ENCODE measurements at places on chromosomes 3 and 15. TPM values are rescaled to one million over a fixed set of nuclear protein-coding genes. Genes with fewer than 3 reads are reported as not detected.

DNA sequence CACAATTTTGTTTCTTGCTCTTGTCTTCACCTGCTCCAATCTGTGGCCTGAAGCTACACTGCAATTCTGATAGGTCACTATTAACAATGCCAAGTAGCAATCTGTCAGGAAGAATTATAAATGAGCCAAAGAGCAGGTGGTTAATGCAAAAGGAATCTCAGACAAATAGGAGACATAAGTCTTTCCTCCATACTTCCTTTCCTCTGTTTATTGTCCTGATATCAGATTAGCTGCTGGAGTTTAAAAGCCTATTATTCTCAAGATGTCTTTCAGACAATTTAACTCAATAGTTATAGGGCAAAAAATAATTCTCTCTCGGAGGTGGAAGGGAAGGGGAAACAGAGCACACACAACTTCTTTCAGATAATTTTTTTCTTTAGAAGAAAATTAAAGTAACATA, 491.6 kb downstream of the MFSD1 start:
- DNase-seq = peak; percentile 5

Gene B3GALNT1
- 29.2 TPM for total RNA-seq

DNA sequence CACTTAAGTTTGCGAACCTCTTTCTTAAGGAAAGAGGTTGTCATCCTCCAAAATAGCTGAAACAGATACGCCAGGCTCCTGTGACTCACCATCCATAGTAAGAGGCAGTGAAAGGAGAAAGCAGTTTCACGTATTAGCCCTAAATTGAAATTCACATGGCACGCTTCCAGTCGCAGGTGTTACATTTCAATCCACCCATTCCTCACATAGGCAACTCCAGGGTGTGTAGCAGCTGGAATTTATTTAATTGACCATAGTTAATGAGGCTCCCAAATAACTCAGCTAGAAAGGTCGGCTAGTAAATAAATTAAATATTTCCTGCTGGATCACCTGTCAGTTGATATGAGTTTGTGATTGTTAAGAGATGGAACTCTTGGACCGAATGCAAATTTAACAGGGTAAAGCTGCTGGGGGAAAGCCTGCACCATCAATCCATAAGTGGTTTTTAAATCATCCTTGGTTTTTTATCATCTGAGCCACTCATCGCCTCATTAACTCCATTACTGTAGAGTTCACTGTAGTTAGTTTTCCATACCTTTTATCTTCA, 19.6 kb downstream of the NSUN3 start:
- DNase-seq = peak; percentile 58

Gene PPP1R14D
- total RNA-seq = not detected

GRCh38 chr15:96589864-96590263, 259.4 kb downstream of the NR2F2 start:
- DNase-seq = no peak

GRCh38 chr3:182327196-182327681, 466.1 kb upstream of the ATP11B start:
- DNase-seq = no peak

Gene VEPH1
- total RNA-seq = 23.2 TPM

DNA sequence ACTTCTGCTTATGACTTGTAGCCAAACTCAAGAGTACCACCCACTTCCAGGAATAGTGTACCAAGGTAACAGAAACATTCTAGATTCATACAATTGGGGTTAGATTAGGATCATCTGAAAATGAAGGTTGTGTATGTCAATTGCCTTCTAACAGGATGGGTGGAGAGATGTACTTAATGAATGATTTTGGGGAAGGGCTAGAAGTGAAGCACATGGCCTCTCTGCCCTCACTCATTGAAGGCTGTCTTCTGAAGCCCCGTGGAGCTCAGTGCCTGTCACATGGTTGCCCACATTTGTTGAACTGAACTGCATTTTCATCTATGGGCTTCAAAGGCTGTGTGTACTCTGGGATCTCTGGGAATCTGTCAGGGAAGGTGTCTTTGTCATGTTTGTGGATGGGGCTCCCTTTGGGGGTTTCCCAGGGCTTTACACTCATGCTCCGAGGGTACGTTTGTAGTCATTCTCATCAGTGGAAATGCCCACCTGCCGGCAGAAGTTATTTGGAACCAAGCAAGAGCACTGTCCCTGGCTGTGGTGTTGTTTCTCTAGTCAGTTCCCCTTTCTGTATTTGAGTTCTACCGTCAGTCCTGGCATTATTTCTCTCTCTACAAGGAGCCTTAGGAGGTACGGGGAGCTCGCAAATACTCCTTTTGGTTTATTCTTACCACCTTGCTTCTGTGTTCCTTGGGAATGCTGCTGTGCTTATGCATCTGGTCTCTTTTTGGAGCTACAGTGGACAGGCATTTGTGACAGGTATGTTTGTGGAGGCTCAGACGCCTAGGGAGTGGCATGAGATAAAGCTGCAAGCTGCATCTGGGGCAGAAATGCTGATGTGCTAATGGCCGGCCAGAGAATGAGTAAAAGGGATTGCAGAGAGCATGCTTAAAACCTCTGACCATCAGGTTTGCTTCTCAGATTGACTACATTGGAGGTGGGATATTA, 22.4 kb downstream of the CD86 start:
- peak; percentile 2 for DNase-seq

- DNase-seq = no peak
Measured at GRCh38 chr15:82750831-82751180, 41.1 kb upstream of the AP3B2 start.

Gene ATOSA
- 34.4 TPM for total RNA-seq

GRCh38 chr3:156478891-156479290, 76.0 kb downstream of the SSR3 start:
- DNase-seq = no peak

Gene MYLK
- total RNA-seq = 232 TPM

Gene GNAT1
- total RNA-seq = not detected

Gene ADAMTSL3
- total RNA-seq = 0.72 TPM

Gene UROC1
- total RNA-seq = not detected

Gene OR5H6
- total RNA-seq = not detected

DNA sequence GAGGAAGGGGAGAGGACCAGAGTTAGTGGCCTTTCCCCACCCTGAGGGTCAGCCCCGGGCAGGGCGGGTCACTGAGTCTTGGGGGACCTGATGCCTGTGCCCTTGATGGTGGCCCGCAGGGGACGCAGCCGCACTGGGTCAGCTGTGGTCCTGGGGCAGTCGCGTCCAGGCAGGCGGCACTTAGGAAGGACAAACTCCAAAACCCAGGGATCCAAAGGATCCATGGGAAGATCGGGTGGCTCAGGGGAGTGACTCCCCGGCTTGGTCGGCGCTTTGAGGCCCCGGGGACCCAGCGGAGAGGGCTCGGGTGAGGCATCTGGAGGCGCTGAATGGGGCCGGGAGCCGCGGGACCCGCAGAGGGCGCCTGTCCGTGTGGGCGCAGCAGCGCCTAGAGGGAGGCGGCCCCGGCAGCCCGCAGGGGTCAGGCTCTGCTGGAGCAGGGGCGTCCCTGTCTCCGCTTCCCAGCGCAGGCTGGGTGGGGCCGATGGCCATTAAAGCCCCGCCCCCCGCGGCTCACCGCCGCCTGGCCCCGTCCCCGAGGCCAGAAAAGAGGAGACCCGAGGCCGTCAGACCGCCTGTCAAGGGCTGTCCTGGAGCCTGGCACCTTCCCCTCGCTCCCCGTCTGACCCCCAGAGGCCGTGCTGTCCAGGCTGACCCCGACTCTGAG, 17.5 kb downstream of the CIDEC start:
- peak; percentile 92 for DNase-seq

- DNase-seq = no peak
Measured at GRCh38 chr3:111128884-111129283, 57.3 kb downstream of the NECTIN3 start.

DNA sequence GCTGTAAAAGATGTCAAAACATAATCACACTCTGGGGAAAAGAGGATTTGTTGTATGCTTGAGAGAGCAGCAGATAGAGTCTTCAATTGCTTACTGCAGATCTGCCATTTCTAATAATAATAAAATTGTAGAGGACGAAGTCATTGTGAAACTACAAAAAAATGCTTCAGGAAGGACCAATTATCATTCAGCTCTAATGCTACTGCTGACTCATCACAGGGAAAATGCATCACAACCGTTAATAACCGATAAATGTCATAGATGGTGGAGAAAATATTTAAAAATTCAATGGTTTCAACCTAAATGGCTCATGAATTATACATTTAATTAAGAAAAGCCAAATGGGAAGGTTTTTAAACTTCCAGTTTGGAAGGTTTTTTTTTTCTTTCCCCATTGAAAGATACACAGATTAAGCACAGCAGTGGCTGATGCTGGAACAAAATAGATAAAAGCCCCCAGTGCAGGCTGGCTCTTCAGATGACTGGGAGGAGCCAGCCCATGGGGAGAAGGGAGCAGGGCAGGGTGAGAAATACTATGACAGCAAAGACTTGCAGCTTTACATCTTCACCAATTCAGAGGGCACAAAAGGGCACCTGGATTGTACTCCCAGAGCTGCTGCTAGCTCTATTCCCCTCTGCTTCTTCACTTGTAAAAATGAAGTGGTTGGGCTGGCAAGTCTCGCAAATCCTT, 196.1 kb downstream of the CNTN6 start:
- DNase-seq = no peak

GRCh38 chr15:88243895-88244787, 12.4 kb downstream of the NTRK3 start:
- DNase-seq = no peak

Measured in osteoblast (primary cell).